ENCODE measurements at places on chromosomes 16 and 17.

GRCh38 chr16:87608400-87608985, 6.2 kb downstream of the JPH3 start:
- DNase-seq: peak; percentile 34

GRCh38 chr17:48970224-48970623, 1.8 kb upstream of the GIP start:
- DNase-seq: no peak

DNA sequence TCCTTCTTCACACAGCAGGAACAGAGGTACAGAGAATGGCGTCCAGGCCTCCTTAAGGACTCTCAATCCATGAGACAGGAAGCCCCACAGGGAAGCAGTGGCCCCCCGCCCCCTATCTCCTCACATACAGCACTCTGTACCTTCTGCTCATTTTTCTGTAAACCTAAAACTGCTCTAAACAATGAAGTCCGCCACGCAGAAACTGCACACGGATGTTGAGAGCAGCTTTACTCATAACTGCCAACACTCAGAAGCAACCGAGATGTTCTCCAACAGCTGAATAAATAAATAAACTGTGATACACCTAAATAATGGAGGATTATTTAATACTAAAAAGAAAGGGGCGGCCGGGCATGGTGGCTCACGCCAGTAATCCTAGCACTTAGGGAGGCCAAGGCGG, 9.9 kb downstream of the TBC1D16 start:
- no peak for DNase-seq

DNA sequence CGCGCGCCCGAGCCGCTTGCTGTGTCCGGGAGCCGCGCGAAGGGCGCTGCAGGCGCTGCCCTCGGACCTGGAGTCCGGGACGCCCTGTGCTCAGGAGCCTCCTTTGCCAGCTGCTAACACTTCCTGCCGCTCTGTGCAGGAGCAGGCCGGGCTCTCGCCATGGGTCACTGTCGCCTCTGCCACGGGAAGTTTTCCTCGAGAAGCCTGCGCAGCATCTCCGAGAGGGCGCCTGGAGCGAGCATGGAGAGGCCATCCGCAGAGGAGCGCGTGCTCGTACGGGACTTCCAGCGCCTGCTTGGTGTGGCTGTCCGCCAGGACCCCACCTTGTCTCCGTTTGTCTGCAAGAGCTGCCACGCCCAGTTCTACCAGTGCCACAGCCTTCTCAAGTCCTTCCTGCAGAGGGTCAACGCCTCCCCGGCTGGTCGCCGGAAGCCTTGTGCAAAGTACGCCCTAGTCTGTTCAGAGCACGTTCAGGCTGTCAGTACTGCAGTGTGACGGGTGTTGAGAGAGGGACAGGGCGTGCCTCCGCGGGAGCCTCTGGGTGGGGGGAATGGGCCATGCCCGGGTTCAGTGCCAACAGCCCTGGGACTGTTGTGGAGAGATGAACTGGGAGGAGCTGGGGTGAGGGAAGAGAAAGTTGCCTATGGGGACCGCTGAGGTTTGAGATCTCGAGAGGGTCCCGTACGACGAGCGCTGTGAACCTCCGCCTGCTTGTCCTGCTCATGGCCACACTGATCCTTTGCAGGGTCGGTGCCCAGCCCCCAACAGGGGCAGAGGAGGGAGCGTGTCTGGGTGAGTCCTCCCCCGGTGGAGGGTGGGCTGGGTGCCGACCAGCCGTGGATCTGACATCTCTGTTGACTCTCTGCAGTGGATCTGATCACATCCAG, 1.3 kb downstream of the ZNF276 start:
- peak; percentile 94 for DNase-seq

DNA sequence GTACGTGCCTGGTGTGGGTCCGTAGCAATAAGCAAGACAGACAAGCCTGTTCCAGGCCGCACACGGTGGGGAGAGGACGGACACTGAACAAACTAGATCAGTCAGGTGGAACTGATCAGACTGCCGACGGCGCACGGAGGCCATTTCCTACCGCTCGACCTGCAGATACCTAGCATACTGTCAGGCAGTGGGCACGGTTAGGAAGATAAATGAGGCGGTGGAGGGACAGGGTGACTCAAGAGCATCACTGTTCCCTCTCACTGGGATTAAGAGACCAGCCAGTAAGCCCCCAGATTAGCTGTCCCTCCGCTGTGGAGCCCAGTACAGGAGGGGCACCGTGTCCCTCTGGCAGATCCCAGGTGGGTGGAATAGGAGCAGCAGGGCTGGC, 4.8 kb downstream of the AANAT start:
- no peak for DNase-seq

- no peak for DNase-seq
These were observed 1.5 kb downstream of the PDF start for GRCh38 chr16:69328854-69329316.

DNA sequence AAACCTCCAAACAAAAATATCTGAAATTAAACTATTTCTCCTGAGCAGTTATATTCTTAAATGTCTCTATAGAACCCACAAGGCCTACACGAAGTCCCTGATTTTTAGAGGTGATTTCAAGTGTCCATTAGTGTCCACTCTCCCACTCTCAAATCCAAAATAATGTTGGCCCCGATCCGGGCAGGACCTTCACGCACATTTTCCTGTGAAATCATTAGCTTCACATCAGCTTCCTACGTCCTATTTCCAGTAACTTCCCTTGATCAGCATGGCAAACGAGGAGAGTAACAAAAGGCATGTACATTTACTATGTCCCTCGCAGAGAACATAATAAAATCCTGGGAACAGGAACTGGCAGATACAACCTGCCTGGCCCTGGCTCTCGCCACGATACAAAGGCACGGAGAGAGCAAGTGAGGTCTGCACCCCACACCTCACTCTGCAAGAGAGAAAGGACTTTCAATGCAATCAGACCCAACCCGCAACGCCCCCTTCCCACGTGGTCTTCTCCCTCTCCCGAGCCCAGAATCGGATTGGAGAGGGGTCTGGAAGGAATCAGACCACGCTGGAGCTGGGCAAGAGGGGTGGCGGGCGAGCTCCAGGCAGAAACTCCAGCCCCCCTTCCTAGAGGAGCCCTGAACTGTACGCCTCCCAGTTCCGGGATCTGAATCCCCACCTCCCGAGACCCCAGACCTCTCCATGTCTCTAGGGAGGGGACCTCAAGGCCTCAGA, 17.5 kb upstream of the C17orf78 start:
- peak; percentile 65 for DNase-seq

DNA sequence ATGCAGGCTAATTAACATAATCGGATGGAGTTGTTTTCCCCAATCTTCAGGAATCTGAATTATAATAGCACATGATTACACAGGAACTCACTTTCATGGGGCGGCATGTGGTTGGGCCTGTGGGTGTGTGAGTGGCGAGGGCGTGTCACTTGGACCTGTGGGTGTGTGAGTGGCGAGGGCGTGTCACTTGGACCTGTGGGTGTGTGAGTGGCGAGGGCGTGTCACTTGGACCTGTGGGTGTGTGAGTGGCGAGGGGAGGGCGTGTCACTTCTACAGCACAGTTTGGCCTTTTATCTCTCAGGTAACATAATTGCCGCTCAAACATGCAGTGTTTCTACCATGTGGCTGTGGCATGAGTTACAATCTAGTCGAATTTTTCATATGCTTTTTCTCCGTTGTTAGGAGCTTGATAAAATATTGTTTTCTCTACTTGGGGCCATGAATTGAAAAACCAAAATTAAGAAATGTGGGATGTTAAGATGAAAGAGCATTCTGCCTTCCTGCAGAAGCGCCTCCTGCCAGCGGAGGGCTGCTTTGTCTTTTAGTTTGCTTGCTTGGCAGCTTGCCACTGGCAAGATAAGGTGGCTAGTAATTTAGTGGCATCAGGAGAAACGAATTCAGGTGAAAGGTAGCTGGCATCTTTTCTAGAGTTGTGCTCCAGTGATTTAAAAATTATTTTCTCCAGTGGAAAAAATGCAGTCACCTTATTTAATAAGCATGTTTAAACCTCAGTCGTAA, 36.2 kb downstream of the USP10 start:
- DNase-seq: peak; percentile 84

- no peak for DNase-seq
These were observed 170.4 kb downstream of the SNX29 start for GRCh38 chr16:12146966-12147365.

GRCh38 chr17:3005696-3006095, 57.7 kb downstream of the OR1D5 start:
- no peak for DNase-seq

- DNase-seq: no peak
These were observed 15.8 kb downstream of the CYB5B start for GRCh38 chr16:69440250-69440649.

- no peak for DNase-seq
These were observed 37.5 kb downstream of the SOCS3 start for GRCh38 chr17:78322327-78322857.

GRCh38 chr16:84943620-84944019, 67.7 kb downstream of the ZDHHC7 start:
- no peak for DNase-seq

- no peak for DNase-seq
These were observed 52.1 kb upstream of the FOXF1 start for GRCh38 chr16:86458149-86458777.

GRCh38 chr16:17131351-17131750, 339.4 kb downstream of the XYLT1 start:
- no peak for DNase-seq

- no peak for DNase-seq
These were observed 3.6 kb downstream of the CHD9 start for GRCh38 chr16:53058441-53058840.

GRCh38 chr16:88790312-88791211, 5.5 kb upstream of the PIEZO1 start:
- no peak for DNase-seq

DNA sequence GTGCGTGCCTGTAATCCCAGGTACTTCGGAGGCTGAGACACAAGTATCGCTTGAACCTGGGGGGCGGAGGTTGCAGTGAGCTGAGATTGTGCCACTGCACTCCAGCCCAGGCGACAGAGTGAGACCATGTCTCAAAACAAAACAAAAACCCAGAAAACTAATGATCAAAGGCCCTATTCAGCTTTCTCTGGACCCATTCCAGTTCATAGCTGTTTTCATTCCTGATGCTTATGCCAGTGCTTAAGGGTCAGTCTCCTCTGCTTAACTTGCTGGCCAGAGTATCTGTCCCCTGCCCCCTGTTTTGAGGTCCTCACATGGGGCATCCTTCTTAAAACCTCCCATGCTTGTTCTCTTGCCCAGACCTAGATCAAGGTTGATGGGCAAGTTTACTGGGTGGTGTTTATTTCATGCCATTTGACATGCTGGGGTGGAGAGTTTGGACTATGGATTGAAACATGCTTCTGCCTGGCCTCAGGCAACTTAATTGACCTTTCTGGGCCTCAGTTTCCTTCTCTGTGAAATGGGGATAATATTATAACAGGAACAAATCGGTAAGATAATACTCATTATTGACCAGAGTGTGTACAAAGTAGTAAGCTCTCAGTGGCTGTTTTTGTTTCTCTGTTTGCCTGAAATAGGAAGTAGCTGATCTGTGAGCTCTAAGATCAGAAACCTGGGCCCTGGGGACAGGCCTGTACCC, 369.8 kb downstream of the CPPED1 start:
- no peak for DNase-seq

- DNase-seq: no peak
These were observed 4.0 kb downstream of the PRKCA start for GRCh38 chr17:66306446-66306845.

DNA sequence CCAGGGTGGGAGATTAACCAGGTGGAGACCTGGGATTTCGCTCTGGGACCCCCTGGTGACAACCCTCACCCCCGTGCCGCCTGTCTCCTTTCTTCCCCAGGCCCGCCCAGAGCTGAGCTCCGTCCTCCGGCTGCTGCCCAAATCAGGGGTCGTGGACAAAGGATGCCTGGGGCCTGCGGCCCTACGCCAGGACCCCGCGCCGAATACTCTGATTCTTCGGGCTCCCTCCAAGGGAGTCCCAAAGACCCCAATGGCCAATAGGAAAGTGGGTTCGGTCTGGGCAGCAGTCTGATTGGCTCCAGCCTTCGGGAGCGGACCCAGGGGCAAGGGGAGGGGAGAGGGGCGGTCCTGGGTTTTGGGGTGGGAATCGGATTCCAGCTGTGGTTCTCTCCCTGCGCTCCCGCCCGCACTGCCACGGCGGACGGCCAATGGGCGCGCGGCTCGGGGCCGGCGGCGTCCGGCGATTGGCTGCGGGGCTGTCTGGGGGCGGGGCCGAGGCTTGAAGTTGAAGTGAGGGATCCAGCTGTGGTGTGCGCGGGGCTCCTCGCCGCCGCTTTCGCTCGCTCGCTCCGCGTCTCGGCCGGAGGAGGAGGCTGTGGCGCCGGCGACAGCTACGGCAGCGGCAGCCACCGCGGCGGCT, at the start of gene CACNA1G:
Gene CACNA1G (plus strand): TSS at position 531 of the 640 bp plus-strand sequence. CDS start 745 bp downstream, outside the sequence.
- peak; percentile 84 for DNase-seq

GRCh38 chr17:13601776-13602551, at the start of gene HS3ST3A1:
Gene HS3ST3A1, minus strand, starts transcription at chr17:13601929. Its CDS starts 800 bp downstream, at chr17:13601129.
- peak; percentile 17 for DNase-seq

DNA sequence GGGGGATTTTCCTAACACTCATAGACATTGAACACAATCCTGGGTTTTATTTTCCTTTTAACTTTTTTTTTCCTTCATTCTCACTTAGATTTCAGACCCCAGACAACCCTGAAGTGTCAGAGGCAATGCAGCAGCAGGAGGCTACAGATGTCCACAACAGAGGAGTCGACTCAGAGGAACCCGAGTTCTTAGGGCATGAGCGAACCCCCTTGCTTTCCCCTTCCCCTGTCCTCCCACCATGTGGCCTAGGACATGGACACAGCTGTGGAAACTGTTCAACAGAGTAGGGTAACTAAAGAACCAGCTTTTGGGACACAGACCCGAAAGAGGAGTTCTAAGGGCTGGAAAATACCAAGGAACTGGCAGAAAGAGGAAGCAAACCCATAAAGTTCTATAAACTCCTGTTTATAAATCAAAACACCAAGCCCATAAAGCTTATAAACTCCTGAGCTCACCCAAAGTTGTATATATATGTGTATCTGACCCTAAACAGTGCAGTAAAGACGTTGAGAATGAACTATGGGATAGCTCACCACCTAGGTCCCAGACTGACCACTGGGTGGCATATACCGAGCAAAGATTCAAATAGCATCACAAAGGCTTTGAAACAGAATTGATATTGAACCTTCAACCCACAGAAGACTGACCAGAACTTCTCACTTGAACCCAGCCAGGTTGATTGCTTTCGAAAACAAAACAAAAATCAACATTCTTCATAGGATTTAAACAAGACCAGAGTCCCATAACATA, 33.9 kb downstream of the CMTM4 start:
- no peak for DNase-seq

- peak; percentile 35 for DNase-seq
These were observed 1.6 kb upstream of the MRPL58 start for GRCh38 chr17:75010683-75011400.

DNA sequence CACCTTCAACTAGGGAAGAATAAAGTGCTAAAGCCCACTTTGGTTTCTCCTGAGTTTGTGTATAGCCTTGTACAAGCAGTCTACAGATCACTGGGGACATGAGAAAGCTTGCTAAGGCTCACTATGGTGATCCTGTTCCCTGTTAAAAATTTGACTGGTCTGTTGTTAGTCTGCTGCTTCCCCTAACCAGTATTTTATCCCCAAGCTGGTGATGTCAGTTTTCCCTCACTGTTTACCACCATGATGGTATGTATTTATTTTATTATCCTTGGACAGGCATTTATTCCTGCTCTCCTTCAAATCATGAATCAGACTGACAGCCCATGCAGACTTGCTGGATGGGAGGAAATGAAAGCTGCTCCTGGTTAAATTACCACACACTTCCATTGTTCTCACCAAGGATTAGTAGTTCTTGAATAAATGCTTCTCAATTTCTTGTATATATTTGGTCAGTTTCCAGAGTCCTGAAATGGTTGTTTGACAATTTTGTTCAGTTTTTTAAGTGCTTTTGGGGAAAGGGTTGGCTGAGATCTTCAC, 99.6 kb downstream of the CA4 start:
- DNase-seq: no peak
